OCI-LY7 (cell line): ENCODE measurements at places on chromosomes 13 and 19.
A peak's percentile ranks its signal among the peaks of the same experiment; 100 is the strongest.

DNA sequence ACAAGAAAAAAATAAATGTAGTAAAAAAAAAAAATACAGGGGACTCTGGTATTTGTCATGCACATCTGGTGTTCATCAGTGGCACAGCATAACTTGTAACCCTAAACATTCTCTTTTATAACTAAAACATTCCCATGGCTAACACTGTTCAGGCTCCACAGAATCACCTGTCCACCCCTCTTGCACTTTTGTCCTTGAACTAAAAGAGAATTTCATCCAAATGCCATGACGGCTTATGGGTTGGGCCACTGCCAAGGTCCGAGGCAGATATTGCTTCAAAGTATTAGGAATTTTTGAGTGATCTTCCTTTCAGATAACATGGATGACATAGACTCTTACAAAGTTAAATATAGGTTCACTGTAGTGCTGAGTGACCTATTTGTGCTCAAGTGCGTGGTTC, 25.7 kb upstream of the SERP2 start:
- no peak for DNase-seq

DNA sequence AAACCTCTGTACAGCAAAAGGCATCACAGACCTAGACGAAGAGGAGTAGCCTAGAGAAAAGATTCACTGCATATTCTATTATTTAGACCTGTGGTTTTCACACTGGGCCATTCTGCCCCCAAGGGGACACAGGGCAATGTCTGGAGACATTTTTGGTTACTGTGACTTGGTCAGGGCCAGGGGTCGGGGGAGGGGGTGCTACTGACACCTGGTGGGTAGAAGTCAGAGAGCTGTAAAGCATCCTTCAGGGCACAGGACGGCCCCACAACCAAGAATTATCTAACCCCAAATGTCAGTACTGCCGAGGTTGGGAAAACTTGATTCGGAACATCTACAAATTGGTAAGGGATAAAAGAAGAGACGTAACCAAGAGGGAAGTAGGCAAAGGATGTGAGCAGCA, 11.3 kb downstream of the ELAVL1 start:
- peak; percentile 27 for DNase-seq

DNA sequence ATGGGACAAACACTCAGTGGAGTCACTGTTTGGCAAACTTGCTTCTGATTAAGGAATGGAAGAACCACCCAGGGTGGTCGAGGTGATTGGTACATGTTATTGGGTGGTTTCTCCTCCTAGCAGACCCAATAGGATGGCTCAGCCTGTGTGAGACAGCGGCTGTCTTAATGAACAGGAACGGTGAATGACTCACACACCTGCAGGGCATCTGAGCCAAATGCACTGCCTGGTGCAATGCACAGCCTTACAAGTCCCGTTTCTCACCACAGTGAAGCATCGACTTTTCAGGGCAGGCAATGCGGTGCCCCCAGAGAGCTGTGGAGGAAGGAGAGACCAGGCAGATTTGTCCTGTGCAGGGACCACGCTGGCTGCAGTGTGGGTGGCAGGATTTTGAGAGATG, 238.5 kb downstream of the FGF9 start:
- DNase-seq = no peak

- DNase-seq = peak; percentile 69
Measured at GRCh38 chr19:4369888-4370260, 26.5 kb downstream of the MPND start.

- DNase-seq = no peak
Measured at GRCh38 chr13:45715351-45715750, 13.2 kb downstream of the CBY2 start.

DNA sequence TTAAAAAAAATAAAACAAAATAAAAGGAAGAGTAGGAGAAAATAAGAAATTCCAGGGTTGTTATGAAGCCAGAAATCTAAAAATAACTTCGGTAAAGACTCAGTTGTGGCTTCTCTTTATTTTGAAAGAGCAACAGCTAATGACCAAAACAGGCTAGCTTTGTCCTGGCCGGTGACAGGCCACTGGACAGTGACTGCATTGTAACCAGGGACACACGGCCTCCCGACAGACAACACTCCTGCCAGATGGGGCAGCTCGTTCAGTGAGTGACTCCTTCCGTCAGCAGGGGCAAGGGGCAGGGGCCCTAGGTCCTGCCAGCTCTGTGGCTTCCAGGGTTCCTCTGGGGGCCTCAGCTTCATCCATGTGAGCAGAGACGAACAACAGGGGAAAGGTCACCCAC, 173.4 kb downstream of the KATNAL1 start:
- DNase-seq = no peak
